ENCODE measurements at places on chromosomes 4 and X. TPM values are rescaled to one million over a fixed set of nuclear protein-coding genes. Genes with fewer than 3 reads are reported as not detected.

DNA sequence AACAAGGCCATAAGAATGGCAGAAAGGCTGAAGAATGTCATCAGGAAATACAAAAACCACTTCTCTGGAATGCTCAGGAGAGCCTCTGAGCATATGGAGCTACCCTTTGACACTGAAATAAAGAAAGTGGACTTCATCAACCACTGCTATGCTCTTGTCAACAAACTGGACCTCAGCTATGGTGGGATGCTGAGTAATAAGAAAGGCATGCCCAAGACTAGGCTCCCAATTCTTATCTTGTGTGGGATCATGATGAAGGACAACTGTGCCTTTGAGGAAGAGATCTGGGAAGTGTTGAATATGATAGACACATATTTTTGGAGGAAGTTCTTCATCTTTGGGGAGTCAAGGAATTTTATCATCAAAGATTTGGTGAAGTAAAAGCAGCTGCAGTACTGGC lies 86.9 kb upstream of the MAGEB16 start:
- DNase-seq = peak; percentile 40

Gene ZFX
- total RNA-seq = 35.0 TPM

GRCh38 chr4:166324321-166324720 lies 451.3 kb downstream of the TLL1 start:
- peak; percentile 33 for DNase-seq

DNA sequence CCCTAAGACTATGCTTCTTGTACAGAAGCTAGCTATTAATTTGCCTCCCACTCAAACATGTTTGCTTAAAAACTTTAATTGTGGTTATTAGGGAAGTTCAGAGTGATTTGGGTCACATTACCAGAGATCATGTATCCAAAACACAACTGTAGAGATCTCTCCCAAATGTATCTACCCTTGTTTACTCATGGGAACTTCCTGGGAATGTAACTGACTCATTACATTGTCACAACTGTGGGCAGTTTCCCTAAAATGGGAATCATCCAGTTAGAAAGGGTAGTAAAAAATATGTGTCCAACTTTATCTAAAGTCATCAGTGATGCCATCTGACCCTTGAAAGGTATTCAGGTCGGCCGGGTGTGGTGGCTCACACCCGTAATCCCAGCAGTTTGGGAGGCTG lies 40.3 kb upstream of the GLRA3 start:
- DNase-seq = peak; percentile 23

DNA sequence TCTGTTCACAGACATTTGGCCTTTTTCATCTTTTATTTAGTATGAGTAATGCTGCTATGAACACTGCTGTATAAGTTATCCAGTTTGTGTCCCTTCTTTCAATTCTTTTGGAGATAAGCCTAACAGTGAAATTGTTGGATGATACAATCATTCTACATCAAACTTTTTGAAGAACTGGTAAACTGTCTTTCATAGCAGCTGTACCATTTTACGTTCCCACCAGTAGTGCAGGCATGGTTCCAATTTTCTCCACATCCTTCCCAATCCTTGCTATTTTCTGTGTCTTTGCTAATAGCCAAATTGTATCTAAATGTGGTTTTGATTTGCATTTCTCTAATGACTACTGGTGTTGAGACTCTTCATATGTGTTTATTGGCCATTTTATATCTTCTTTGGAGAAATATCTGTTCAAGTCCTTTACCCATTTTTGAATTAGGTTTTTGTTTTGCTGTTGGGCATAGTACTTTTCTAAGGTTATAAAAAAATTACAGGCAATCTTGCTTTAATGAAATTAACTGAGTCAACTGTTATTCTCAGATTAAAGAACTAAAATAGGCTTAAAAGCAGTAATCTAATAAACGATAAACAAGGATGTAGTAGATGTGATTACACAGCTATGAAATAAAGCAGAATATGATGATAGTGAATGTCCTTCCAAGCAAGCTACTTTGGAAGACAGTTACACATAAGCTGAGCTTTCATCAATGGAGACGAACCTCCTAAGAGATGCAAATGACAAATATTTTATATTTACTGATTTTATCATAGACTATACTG lies 57.2 kb downstream of the FBXW7 start:
- no peak for DNase-seq

DNA sequence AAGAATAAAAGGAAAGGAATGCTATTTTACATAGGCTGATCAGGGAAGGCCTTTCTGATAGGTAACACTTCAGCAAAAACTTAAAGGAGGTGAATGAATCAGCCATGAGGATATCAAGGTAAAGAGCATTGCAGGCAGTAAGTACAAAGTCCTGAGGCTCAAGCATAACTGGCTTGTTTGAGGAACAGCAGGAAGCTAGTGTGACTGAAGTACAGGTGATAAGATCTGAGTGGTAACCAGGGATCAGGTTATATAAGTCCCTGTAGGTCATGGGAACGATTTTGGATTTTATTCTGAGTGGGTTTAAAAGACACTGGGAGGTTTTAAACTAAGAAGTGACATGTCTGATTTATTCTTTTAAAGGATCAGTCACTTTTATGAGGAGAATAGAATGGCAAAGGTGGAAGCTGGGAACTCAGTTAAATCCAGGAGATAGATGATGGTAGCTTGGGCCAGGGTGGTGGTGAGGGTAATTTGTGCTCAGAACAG lies 47.1 kb upstream of the THOC2 start:
- DNase-seq = no peak

GRCh38 chr4:166673911-166674310 lies 560.4 kb downstream of the SPOCK3 start:
- DNase-seq = no peak

DNA sequence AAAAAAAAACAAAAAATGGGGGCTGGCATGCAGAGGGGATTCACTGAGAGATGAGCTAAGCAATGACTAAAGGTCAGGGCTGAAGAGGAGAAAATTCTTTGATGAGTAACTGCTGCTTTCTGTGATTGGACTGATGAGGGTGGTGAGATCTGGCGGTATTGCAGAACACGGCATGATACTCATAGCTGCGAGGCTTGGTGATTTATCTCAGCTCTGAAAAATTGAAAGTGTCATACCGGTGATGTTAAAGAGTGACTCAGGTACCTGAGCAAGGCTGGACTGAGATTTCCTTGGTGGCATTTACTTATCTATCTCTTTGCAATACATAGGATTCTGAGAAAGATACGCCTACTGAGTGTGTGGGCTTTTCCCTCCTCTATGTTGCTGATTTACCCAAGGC lies 204.1 kb upstream of the DDX53 start:
- DNase-seq = peak; percentile 36

Gene SPARCL1
- not detected for total RNA-seq

DNA sequence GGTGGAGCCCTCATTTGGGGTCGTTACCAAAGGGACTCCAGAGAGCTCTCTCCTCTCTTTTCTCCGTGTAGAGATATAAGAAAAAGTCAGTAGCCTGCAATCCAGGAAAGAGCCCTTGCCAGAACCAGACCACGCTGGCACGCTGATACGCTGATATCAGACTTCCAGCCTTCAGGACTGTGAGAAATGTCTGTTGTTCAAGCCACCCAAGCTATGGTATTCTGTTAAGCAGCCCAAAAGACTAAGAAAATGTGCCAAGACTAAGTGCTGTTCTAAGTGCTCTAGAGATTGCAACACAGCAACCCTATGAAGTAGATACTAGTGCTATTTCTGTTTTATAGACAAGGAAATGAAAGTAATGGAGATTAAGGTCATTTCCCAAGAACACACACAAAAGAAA lies 205.7 kb downstream of the CAMK2D start:
- DNase-seq = no peak

GRCh38 chr4:189117426-189117825 lies 823.2 kb upstream of the FRG1 start:
- no peak for DNase-seq

DNA sequence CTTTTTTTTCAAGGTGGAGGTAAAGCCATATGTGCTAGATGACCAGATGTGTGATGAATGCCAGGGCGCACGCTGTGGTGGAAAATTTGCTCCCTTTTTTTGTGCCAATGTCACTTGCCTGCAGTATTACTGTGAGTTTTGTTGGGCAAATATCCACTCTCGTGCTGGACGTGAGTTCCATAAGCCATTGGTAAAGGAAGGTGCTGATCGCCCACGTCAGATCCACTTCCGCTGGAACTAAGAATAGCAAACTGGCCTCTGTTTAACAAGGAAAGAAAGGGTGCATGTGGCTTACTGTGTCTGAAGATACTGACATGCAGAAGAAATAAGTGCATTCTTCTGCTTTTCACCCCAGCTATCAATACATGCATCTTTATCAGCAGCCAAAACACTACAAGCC lies 63.9 kb downstream of the CPEB2 start:
- DNase-seq = no peak

DNA sequence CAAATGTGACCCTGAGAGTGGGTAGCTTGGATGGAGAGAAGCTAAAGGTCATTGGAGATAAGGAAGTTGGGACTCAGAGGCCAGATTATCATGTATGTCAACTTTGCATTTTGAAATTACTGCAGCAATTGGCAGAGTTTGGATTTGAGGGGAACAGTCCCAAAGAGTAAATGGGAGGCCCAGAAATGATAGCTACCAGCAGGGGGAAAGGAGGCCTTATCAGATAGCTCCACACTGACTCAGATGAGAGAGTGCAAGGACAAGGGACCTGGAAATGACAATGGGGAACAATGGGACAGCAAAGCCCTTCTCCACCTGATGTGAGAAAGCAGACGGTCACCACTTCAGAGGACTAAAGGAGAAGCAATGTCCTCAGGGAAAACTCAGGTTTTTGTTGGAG lies 201.5 kb upstream of the JADE1 start:
- DNase-seq = no peak

- DNase-seq = peak; percentile 61
These were observed 4.8 kb downstream of the AVPR2 start for GRCh38 chrX:153909024-153909979.

DNA sequence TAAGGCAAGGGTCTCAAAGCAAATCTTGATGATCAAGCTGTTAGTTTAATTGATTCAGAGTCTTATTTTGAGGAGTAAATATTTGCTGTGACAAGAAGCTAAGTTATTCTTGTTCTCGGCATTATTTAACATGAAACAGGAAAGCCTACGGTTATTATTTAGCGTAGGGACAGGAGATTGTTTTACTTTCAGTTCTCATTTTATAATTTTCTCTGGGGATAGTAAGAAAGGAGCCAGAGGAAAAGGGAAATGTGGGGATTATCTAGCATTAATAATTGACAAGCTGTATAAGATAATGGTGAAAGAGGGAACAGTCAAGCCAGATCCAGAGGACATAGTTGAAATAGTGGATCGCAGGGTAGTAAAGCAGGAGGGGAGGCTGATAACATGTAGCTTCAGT lies 39.7 kb upstream of the PARM1 start:
- DNase-seq = no peak

Gene TMEM154
- total RNA-seq = 72.2 TPM

- DNase-seq = no peak
These were observed 60.3 kb downstream of the SH3KBP1 start for GRCh38 chrX:19827088-19827487.
